Activated CD4-positive, alpha-beta T cell treated with anti-CD3 and anti-CD28 coated beads, Interleukin-2, amount 10 ng/mL, durations not matched to agents 7 days and 5 days (primary cell): ENCODE measurements at places on chromosomes 1 and 21.

- DNase-seq: peak; percentile 82
Observed at GRCh38 chr1:20633190-20634064, at the start of gene PINK1. TSS of gene PINK1 (plus strand) at chr1:20633458. CDS start at chr1:20633549, 91 bp downstream.

DNA sequence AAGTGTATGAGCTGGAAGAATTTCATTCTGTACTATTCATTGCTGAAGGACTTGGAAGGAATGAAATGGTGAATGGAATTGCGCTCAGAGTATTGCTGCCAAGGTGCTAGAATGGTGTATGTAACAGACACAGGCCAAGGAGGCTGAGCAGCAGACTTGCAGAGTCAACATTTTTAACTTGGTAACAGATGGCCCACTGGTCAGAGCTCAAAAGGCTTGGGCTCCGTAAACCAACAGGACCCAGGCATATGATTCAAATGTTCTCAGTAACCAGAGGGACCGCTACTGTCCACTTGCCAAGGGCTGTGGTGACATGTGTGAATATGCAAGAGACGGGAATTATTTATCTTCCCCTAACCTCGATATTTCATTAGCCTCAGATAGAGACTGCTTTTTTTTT lies 28.8 kb upstream of the PTGFRN start:
- DNase-seq: no peak

DNA sequence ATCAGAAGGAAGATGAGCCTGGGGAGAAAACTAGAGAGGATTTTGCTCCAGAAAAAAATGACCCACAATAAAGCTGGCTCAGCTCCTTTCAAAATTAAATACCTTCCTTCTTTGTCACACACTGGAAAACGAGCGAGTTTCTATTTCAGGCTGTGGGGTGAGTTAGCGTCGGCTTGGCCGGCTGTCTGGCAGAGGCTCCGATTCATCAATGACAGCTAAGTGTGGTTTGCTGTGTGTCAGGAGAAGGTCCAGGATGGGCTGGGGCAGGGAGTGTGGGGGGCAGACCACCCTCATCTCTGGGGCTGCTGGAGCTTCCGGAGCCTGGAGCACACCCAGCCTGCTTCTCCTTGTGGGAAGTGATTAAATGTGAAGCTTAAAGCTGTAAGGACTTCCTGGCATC lies 120.2 kb downstream of the ETS2 start:
- DNase-seq: no peak

GRCh38 chr1:237199026-237199425 lies 157.0 kb downstream of the RYR2 start:
- DNase-seq: no peak

- no peak for DNase-seq
Observed at GRCh38 chr1:70993798-70994197, 53.8 kb downstream of the PTGER3 start.

- DNase-seq: no peak
Observed at GRCh38 chr1:211529453-211529852, 37.5 kb upstream of the RD3 start.

- DNase-seq: no peak
Observed at GRCh38 chr21:36010801-36011200, 49.5 kb downstream of the SETD4 start.

GRCh38 chr1:29638281-29638680 lies 402.0 kb downstream of the PTPRU start:
- peak; percentile 4 for DNase-seq

- DNase-seq: no peak
Observed at GRCh38 chr1:1427106-1427819, 6.2 kb upstream of the ANKRD65 start.

DNA sequence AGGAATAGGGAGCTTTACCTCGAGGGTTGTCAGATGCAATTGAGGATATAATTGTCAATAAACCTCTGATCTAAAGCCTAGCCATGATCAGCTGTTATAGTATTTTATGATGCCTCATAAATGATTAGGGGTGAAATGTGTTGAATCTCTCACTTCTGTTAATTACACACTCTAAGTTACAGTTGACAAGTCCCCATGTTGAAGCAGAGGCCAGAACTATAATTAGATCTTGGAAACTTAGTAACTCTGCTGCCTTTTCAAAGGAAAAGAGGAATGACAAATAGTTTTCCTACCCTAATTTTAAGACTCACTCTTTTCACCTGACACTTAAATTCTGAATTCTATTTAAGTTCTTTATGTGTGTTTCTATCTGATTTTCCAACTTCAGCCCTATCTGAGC lies 33.8 kb downstream of the CCSAP start:
- no peak for DNase-seq

DNA sequence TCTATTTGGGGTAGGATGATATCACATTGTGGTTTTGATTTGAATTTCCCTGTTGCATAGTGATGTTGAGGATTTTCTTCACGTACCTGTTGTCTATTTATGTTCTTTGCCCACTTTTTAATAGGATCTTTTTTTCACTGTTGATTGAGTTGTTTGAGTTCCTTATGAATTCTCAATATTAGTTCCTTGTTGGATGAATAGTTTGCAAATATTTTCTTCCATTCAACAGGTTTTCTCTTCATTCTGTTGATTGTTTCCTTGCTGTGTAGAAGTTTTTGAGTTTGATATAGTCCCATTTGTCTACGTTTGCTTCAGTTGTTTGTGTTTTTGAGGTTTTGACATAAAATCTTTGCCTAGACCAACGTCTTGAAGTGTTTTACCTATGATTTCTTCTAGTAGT lies 369.5 kb upstream of the CAMK1G start:
- no peak for DNase-seq
